Cerebellar cortex (tissue), 1 donor: ENCODE measurements at places on chromosomes 3 and 15.

DNA sequence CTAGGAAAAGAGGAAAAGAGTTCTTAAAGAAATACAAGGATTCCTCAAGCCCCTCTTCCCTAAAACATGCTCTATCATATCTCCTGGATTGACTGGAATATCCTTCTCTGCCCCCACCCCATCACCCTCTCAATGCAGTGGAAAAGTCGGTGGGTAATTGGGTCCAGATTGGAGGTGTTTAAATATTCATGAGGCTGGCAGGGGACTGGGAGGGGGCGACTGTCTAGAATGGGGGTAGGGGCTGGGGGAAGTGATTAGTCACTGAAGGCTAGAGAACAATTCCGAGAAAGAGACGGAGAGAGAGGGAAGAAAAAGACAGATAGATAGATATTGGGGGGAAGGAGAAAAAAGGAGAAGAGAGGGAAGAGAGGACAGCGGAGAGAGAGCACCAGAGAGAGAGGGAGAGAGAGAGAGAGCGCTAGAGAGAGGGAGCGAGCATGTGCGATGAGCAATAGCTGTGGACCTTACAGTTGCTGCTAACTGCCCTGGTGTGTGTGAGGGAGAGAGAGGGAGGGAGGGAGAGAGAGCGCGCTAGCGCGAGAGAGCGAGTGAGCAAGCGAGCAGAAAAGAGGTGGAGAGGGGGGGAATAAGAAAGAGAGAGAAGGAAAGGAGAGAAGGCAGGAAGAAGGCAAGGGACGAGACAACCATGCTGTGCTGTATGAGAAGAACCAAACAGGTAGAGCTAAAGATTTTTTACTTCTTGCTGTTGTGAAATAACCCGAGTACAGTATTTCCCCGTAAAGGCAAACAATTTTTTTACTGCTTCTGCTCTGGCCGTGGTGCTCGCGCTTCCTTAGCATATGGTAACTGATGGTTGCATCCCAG is at the start of gene GAP43:
Gene GAP43, plus strand, starts transcription at position 467 of the 825 bp plus-strand sequence. Its CDS starts 180 bp downstream, at position 647.
- peak; percentile 89 for DNase-seq

- no peak for DNase-seq
These were observed 79.8 kb downstream of the CRTC3 start for GRCh38 chr15:90609242-90610180.

GRCh38 chr3:46984591-46985459 is 5.4 kb downstream of the NBEAL2 start:
- no peak for DNase-seq

DNA sequence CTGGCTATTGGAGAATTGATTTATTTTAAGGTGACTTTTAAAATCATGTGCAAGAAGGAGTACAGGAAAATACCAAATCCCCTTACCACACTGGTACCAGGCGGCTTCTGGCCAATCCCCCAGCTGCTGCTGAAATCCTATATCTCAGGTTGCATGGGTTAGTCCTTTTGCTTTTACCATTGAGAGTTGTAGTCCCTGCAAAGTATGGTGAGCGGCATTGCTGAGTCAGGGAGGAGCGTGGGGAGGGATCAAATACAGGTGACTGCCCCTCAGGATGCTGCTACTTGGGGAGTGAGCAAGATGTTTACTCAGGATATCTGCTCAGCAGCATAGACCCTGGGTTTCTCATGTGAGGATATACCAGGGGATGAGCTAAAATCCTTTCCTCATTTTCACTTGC is 131.9 kb upstream of the STAC start:
- DNase-seq = no peak

DNA sequence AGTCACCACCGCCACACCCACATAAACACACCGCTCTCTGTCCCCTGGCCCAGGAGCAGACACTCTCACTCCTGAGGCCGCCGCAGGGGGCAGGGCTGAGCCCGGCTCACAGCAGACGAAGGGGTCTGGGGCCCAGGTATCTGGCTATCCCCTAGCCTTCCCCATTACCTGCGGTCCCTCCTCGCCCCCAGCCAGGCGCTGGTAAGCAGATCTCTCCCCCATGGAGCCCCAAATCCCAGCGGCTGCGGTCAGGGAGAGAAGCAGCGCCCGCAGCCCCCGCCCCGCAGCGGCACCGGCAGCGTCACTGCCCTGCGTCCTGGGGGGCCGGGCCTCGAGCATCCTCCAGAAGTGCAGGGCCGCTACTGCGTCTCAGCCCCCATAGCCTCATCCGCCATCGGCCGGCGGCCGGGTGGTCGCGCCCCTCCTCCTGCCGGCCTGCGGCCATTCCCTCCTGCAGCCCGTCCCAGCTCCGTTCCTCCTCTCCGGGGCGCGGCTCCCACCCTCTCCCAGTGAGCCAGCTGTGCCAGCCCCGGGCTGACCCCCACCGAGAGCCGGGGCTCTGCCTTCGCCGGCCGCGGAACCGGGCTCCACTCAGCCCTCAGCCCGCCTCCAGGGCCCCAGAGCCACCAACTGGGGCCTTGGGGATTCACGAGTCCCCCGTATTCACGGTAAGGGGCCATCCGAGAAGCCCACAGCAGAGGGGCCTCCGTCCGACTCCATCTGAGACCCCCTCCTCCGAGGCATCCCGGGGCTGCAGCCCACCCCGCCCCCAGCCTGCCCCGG is 13.1 kb downstream of the TNK2 start:
- no peak for DNase-seq

GRCh38 chr3:169980055-169980454 is 13.4 kb downstream of the SEC62 start:
- DNase-seq = no peak

GRCh38 chr3:185866555-185866954 is 41.7 kb upstream of the IGF2BP2 start:
- DNase-seq = no peak

GRCh38 chr15:80562846-80563245 is 132.3 kb upstream of the ABHD17C start:
- DNase-seq = no peak

GRCh38 chr3:188133646-188134045 is 20.3 kb upstream of the LPP start:
- no peak for DNase-seq

GRCh38 chr15:95866711-95867440 is 463.6 kb upstream of the NR2F2 start:
- no peak for DNase-seq

DNA sequence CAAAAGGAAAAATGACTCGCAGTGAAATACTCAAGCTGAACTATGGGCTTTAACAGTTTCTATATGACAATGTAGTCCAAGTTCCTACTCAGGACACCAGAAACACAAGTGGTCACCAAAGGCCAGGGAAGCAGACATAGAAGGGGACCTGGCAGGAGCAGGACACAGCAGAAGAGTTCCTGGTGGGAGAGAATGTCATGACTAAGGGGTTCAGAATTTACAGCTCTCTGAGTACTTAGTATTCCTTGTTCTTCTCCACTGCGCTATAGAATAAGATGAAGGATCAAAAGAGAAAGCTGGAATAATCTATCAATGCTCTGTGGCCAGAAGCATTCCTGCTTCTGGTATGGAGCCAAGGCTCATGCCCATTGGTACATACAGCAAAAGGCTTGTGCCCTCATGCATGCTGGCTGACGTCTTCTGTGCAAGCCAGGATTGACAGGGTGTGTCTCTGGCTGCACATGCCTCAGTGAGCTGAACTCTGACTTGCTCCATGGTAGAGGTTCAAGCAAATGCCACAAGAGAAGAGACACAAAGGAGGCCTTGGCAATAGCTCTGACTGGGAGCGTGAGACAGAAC is 128.7 kb upstream of the SLC2A2 start:
- DNase-seq = no peak

DNA sequence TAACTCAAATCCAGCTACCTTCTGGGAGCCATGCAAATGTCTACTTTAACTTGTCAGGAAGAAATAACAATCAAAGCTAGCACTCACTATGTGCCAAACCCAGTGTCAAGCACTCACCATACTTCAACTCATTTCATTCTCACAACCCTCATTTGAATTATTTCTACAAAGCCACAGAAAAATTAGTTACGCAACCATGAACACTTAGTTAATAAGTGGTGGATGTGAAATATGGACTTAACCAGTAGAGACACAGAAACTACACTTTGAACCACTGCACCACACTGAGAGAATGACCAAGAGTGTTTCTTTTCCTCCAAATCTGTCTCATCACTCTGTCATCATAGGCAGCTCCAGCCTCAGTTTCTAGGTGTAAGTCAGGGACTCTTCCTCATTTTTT is 91.0 kb upstream of the MBNL1 start:
- DNase-seq = no peak

- no peak for DNase-seq
These were observed 1.5 kb downstream of the EAF2 start for GRCh38 chr3:121836481-121836880.

DNA sequence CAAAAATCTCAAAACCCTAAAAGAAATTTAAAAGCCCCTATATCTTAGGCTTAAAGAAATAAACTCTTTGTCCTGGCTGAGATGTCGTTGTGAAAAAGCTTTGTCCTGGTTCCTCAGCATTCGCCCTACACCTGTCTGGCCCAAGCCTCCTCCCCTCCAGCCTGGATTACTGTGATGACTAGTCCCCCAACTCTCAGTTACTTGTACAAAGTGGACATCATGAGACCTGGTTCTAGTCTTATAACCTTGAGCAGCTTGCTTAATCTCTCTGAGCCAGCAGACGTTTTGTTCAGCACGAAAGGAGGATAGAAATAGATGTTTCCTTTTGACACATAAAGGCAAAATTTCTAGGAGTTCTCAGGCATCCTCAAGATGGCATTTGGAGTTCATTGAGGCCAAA is 51.6 kb downstream of the FILIP1L start:
- DNase-seq = no peak

GRCh38 chr3:171967137-171967783 is 72.1 kb upstream of the FNDC3B start:
- no peak for DNase-seq

DNA sequence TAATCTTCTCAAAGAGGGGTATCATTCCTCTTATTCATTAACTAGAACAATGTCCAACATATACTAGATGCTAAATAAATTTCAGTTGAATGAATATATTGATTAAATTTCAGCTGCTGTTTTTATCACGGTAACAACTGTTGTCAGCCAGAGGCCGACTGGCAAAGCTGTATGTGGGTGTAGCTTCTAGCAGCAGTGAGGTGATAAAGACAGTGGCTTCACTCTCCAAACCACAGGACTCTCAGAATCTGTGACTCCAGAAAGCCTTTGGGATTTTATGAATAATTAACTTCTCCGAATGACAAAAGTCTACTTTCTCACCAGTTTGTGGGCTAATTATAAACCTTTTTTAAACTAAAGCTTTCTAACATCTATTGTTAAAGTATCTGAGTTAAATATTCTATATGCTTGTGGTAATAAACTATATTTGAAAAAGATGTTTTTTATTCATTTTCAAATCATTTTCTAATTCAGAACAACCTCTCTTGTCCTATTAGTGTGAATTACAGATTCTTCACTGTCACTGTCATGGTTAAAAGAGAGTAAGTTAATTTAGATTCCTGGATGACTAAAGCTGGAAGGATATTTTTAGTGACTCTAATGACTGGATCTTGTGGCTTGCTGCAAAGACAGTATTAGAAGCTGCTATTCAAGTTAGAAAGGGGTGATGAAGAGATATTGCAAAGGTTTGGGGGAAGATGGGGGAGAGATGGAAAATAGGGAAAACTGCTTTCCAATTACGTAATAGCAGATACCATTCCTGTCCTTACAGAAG is 796.4 kb upstream of the ARPP21 start:
- no peak for DNase-seq

DNA sequence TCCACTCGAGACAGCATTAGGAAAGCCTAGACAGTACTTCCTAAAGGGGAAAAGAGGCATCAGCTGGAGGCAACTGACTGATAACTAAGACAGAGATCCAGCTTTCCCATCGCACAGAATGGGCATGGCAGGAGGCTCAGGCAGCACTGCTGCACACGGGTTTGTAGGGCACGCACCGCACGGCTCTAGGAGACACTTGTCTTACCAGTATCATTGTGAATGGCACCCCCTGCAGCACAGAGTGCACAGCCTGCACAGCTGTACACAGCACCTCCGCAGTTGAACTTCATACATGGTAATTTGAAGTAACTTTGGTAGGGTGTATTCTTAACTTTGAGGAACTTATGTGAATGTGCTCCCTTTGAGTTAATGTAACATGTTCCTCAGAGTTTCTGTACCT is 281.6 kb downstream of the PLCL2 start:
- DNase-seq = no peak

DNA sequence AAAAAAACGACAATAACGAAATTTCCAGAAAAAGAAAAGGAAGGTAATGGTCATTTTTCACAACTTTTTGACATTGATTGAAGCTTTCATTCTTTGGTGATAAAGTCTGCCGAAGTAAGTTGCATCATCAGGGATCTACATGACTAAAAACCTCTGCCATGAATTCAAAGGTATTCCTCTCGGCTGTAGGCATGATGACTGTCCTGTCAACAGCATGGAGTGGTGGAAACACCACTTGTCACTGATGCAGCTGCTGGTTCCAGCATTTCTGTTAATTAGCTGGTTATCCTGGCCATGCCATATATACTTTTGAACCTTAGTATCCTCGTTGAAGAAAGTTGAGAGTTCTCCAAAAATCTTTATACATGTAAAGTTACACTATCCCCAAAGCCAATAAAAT is 859.0 kb upstream of the ARPP21 start:
- no peak for DNase-seq

- DNase-seq = no peak
These were observed 89.7 kb downstream of the LIPC start for GRCh38 chr15:58521293-58521991.

DNA sequence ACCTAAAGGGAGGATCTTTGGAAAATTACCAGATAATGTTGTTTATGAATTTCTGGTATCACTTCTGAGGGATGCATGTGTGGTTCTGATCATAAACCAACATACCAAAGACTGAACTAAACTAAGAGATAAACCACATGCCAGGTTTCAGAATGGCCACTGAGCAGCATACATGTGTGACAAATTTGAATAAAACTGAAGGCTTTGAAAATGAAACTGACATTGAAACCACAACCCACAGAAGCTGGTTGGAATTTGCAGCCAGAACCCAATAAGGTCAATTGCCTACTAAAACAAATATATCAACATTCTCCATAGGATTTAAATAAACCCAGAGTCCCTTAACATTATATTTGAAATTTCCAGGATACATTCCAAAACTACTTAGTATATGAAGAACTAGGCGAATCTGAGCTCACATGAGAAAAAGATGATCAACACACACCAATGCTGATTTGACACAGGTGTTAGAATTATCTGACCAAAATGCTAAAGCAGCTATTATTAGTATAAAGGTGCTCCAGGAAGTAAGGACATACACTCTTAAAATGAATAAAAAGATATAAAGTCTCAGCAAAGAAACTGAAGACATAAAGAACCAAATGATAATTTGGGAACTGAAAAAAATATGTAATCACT is 125.0 kb downstream of the ZNF280D start:
- no peak for DNase-seq

- no peak for DNase-seq
These were observed 29.1 kb downstream of the PLXND1 start for GRCh38 chr3:129577366-129577765.

DNA sequence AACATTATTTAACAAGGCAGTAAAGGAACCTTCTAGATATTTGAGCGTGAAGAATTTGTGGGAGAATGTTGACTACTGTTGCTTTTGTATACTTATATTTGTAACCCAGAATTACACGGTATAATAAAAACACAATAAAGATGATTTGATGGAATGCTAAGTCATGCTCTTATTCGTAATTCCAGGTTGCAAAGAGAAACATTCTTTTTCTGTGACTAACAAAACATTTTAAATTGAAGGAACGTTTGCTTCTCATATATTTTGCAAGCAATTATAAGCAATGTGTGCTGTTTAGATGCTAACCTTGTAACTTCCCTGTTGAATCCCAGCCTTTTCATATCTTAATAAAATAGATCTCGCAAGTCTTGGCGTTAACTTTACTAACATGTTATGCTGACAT is 124.4 kb upstream of the CGNL1 start:
- DNase-seq = no peak
